IPS DF 19.7 (cell line): ENCODE measurements at places on chromosomes 11 and 22.
A peak's percentile ranks its signal among the peaks of the same experiment; 100 is the strongest.

GRCh38 chr11:2517016-2517385 is 72.2 kb downstream of the KCNQ1 start:
- no peak for DNase-seq

- peak; percentile 35 for DNase-seq
Measured at GRCh38 chr22:40396882-40397281, 26.5 kb downstream of the SGSM3 start.

DNA sequence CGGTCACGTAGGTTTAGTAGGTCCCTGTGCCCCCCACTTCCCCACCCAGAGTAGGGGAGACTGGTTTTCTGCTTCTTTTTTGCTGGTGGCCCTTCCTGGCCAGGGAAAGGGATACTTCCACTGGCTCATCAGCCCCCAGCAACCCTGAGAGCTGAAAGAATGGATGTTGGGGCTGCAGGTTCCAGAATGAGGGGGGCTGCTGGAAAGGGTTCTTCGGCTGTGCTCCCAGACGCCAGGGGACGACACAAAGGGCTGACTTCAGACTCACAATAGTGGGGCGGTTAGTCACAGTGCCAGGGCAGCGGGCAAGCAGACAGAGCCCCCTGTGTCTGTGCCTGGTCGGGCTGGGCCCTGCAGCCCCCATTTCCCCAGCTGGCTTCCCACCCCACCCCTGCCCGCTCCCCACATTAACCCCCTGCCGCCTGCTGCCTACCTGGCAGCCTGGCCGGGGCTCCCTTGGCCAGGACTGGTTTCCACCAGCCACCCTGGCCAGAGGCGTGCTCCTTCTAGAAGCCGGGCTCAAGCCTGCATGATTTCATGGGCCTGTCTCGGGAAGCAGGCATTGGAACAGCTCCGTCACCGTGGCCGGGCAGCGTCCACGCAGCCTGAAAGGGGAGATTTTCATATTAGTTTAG is 79.1 kb upstream of the WNT7B start:
- no peak for DNase-seq

DNA sequence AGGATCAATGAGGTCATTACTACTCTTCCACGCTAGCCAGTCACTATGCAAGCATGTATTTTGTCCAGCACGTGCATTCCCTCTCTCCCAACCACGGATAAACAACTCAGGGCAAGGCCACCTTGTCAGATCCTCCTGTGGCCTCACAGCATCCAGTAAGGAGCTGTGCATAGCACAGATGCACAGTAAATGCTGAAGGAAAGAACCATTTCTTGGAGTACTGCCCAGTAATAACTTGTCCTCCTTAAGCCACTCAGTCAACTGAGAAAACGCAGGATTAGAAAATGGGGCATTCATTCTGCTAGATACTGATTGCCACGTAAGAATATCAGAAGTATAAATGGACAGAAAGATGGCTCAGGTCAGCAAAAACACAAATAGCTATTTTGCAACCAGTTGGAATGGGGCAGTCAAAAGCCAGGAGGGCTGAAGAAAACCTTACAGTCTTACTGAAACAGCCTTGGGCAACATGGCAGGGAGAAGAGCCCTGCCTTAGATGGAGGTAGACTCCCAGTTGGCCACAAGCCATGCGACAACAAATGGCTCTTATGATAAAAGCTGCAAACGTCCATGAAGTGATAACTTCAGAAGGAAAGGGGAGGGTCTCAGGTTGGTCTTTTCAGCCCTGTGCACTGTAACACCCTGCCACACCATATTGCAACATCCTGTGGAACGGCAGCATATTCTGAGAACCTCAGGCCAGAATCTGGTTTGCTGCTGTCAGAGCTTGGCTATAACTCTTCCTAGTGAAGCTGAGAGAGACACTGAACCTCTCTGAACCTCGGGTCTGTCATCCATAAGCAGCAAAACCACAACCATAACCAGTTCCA is 23.0 kb downstream of the PC start:
- no peak for DNase-seq

GRCh38 chr22:32752816-32753520 is 48.5 kb upstream of the TIMP3 start:
- DNase-seq = no peak

DNA sequence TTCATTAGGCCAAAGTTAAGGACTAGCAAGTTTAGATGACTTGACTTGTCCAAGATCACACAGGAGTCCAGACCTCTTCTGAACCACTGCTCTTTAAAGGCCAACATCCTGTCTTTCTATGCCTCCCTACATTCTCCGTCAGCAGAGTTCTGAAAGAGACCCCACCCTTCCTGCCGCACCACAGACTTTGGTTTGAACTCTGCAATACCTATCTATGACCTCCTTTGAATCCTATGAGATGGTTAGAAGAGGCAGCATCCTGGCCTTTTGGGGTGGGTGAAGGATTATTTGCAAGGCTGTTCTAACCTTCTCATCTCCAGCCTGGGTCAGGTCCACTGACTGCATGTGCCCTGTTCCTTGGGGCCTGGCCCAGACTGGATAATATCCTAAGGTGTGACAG is 4.3 kb upstream of the RRM1 start:
- DNase-seq = no peak

- no peak for DNase-seq
Measured at GRCh38 chr11:128448981-128449713, 138.2 kb downstream of the ETS1 start.

DNA sequence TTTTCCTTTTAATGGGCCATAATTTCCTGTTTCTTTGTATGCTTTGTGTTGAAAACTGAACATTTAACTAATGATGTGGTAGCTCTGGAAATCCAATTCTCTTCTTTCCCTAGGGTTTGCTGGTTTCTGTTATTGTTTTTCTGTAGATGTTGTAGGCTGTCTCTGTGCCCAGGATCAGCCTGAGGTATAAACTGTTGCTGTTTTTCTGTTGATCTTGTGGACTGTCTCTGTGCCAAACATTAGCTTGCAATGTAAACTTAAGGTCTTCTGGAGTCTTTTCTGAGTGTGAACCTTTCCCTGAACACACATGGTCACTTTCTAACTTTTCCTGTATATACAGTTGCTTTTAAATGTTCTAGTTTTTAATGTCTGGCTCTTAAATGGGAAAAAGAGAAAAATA is 5.9 kb upstream of the TSKU start:
- no peak for DNase-seq
